ENCODE measurements at places on chromosomes 2 and 18.
A peak's percentile ranks its signal among the peaks of the same experiment; 100 is the strongest.

DNA sequence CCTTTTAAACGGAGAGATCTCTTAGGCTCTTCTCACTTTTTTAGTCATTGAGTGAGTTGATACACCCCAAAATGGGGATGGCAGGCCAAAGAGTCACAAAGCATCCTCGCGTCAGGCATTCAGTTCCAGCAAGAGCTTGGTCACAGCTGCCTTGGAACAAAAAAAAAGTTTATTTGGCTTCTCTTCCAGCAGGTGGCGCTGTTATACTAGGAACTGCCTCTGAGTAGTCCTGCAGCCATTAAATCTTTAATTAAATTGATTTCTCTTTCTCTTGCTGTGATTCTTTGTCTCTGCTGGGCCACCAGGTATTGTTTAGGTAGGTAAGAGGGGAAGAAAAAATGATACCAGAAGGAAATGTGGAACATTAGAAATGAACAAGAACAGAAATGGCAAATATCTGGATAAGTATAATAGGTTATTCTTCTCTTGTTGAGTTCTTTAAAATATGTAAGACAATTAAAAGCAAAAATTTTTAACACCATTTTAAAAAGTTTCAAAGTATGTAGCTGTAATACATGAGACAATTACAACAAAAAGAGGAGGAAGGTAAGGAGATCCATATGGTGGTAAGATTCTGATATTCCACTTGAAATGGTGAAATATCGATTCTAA, 175.1 kb downstream of the GALNT1 start:
- DNase-seq, result peak; percentile 62

DNA sequence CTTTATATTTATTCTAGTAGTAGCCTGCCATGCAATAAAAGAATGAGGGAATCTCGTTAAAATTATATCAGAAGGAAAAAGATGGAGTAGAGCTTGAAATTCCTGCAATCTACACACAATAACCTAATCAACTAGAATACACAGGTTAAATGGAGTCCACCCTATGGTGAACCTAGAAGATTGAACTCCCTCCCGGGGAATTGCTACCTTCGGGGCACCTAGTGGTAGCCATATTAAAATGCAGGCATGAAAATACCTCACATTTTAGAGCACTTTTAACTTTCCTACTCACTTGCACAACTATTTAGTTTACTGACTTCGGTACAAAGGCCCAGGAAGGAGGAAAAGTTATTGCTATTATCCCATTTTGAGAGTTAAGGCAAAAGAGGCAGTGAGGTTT, 174.5 kb downstream of the SS18 start:
- DNase-seq, result no peak

DNA sequence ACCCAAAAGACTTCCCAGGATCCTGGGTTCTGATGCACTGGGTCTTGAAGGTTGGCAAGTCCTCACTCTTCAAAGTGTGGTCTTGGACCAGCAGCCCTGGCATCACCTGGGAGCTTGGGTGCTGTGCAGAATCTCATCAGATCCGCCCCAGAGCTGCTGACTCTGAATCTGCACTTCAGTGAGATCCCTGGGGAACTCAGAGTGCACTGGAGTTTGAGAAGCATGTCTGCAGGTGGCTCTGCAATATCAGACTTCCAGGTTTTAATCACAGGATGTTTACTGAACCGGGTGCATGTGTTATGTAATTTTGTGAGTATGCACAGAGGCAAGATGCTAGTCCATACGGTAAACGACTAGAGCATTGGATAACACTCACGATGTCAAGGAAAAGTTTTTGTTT, 58.0 kb upstream of the BOD1L2 start:
- no peak for DNase-seq

- DNase-seq, result no peak
Measured at GRCh38 chr2:173990245-173990644, 25.1 kb upstream of the SP3 start.

DNA sequence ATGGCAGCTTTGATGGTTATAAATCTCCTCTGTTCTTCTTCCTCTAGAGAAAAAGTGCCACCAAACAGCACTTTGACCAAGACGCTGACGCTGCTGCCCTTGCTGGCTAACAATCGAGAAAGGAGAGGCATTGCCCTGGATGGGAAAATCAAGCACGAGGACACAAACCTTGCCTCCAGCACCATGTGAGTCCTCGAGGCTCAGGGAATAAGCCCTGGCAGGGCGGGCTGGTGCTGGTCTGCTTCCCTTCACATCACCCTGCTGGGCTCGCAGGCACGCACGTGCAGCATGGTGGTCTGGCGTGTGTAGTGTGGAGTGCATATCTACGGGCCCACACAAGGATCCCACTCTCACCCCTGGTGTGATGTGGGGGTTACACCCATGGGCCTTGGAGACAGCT, 19.4 kb upstream of the DGKD start:
- DNase-seq, result no peak

DNA sequence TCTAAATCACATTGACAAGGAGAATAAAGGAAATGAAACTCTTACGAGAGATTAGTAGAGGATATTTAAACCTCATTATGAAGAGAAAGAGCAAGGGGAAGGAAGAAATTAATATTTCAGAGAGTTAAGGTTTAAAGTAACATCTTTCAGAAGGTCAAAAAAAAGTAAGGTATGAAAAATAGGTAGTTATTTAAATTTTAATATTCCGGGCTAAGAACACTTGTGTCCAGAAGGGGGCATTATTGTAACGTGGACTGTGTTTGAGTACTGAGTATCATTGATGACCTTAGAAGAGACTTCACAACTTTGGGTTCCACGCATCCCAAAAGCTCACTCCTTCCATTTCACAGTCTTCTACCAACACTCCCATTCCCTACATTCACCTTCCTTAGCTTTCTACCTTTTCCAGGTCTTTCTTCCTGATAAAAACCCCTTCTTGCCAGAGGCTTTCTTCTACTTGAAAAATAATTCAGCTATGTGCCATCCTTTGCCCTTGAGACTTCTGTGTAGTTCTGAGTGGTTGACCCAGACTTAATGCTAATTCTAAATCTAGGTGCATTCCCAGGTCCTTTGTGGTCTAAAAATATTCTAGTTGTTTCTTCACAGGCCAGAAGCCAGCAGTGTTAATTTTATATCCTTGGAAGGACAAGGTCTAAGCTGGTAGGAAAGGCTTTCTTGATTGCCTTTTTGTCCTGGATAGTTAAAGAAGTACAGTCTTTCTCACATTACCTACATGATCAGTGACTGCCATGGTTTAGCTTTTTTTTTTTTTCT, 16.5 kb downstream of the DYNC1I2 start:
- no peak for DNase-seq

DNA sequence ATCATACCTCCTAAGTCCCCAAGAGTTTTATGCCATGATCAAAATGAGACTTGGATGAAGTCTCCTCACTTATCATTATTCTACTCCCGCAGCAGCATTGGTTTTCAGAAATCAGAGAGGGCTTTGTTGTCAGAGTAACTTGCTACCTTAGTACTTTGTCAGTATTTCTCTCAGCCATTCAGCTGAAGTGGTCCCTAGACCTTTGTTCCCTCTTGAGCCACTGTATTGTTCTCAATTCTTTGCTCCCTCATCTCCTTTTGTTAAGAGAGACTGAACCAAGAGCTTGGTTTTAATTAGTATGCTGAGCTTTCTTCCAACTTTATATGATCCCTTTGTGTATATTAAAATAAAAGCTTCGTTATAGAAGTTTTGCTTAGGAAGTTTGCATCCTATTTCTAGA, 133.4 kb downstream of the DOCK10 start:
- no peak for DNase-seq

DNA sequence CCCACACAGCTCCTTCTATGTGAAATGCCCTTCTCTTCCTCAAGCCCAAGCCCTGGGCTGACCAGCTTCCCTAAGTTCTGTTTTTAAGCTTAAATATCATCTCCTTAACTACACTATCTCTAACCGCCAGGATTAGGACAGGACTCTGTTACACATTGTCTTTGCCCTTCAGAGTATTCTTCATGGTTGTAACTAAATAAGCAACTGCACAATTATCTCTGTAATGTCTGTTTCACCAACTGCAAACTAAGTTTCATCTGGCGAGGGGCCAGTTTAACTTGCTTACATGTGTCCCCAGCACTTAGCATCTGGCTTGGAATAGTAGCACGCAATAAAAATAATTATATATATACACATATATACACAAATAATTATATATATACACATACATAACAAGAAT, 1.1 kb upstream of the ERMN start:
- DNase-seq, result no peak

DNA sequence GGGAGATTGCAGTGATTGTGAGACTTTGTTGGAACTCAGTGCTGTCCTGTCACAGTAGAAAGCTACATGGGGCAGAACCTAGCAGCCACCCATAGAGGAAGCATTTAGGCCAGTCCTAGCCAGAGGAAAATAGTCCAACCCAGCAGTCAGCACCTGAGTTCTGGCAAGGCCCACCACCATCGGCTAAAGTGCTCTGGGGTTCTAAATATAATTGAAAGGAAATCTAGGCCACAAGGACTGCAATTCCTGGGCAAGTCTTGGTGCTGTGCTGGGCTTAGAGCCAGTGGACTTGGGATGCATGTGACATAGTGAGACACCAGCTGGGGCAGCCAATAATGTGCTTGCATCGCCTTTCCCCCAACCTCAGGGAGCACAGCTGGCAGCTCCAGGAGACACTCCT, 28.9 kb upstream of the ACTR2 start:
- DNase-seq, result no peak

GRCh38 chr18:55128437-55128836, 169.2 kb upstream of the CCDC68 start:
- DNase-seq, result no peak

DNA sequence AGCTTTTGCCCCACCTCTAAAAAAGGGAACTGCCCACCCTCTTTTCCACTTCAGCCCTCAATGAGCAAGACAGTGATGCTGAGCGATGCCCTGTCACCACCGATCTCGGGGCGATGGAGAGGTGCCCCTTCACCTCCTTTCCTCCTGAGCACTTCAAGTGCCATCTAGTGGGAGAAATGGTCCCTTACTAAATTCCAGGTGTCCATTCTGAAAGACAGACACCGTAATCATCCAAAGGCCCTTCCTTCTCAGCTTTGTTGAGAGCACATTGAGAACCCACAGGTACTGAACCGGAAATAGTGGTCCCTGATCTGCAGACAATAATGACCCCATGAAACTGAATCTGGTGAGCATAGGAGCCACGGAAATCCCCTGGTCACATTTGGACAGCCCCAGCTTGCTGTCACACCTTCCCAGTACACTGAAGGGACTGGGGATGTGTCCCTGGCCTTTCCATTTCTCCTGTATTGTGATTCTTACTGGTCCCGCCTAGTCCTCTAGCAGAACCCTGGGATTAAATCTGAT, 38.5 kb downstream of the KCTD18 start:
- no peak for DNase-seq

- no peak for DNase-seq
Measured at GRCh38 chr2:241866790-241867645, 2.5 kb upstream of the RTP5 start.

DNA sequence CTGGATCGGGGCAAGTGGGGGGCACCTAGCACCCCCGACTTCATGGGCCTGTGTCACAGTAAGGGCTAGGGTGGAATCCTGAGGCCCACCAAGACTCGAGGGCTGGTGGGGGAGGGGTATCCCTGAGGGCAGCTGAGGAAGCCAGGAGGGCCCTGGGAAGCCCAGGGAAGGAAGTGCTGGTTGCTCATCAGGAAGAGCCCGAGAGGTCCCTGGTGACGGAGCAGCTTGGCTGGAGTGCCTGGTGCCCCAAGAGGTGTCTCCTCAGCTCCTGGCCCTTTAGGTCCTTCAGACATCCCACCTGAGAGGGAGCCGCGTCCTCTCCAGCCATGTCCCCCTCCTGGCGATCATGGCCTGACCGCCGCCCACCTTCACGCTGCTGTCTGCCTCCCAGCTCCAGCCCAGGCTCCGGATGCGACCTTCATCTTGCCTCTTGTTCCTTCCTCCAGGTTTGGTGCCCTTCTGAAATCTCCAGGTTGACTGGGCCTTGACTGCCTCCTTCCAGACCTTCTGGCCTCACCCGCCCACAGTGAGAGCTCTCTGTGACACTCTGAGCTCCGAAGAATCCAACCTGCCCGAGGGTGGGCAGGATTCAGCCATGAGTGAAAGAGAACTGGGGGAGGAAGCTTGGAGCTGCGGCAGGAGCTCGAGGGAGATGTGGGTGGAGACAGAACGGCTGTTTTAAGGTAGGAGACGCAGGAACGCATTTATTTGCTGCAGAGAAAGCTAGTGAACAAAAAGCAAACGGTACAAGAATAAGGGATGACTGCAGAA, 42.7 kb upstream of the SEMA4C start:
- DNase-seq, result no peak

- DNase-seq, result no peak
Measured at GRCh38 chr18:73478191-73478590, 610.4 kb upstream of the NETO1 start.

- DNase-seq, result no peak
Measured at GRCh38 chr2:175941699-175942098, 60.4 kb downstream of the LNPK start.

GRCh38 chr2:222813177-222813843, 47.5 kb upstream of the ACSL3 start:
- DNase-seq, result no peak

- DNase-seq, result no peak
Measured at GRCh38 chr2:113700186-113700841, 56.1 kb downstream of the SLC35F5 start.

GRCh38 chr2:181290182-181290581, 167.0 kb upstream of the ITGA4 start:
- no peak for DNase-seq

DNA sequence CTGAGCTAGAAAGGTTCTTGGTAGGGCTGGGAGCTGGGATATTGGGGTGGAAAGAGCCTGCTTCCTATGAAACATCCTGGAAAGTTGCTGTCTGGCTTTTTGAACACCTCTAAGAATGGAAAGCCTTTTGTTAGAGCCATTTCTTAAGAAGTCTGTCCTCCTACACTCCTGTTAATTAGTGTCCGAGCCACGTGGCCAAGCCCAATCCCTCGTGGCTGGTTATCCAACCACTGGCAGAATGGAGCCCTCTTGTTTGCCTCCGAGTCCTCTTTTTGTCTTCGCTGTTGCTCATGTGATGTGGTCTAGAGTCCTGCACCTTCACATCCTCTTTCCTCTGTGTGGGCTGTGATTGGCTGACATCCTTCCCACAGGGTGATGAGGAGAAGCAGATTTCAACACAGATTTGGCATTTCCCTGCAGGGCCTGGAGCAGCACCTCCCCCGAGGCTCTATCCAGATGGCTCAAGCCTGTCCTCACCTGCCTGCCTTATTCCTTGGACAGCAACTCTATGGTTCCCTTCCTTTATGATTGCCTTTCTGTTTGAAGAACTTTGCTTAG, 8.2 kb upstream of the TOGARAM2 start:
- no peak for DNase-seq

DNA sequence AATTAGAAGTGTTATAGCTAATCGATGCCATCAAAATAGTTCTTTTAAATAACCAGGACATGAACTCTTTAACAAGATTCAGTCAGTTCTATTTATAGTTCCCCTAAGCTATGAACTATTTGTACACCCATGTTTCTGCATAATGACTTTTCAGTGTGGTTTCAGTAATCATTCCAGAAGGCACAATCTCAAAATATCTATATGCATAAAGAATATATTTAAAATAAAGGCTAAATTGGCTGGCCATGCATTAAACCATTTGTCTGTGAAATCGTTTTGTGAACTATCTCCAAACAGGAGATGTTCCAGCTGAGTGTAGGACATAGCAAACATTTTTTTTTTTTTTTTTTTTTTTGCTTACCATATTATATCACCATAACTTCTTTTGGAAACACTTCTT, 719.3 kb downstream of the PLCL1 start:
- no peak for DNase-seq

- DNase-seq, result no peak
Measured at GRCh38 chr2:216467845-216468244, 30.8 kb upstream of the RPL37A start.
